ENCODE measurements at places on chromosomes 16 and 17.
A peak's percentile ranks its signal among the peaks of the same experiment; 100 is the strongest.

DNA sequence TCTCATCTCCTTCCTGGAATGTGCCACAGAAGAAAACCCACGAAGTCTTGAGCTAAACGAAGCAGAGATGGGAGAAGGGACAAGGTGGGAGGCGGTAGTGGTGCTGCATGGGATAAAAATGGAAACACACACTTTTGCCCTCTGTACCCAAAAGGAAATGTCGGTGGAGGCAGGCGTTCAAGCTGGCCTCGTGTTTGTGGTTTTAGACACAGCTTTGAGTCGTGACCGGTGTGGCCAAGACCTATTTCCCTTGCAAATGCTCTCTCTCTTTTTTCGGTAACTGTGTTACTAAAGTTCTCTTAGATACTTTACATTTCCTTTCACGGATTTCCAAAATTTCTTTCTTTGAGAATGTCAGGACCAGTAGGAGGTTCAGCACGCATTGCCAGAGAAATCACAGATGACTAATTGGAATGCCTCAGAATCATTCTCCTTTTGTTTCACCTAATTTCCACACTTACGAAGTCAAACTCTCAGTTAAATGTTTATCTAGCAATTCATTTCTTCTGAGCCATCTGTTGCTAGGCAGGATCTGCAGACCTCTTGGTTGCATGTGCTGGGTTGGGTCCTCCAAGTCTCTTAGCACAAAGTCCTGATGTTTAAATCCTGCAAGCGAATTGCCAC, 412.3 kb downstream of the MAF start:
- DNase-seq = no peak

- DNase-seq = peak; percentile 97
Observed at GRCh38 chr16:74936902-74937560, 47.9 kb downstream of the WDR59 start.

GRCh38 chr17:76078860-76079534, at the start of gene ZACN:
Gene ZACN, plus strand, starts transcription at chr17:76079182. Its CDS starts 83 bp downstream, at chr17:76079265.
- DNase-seq = no peak

DNA sequence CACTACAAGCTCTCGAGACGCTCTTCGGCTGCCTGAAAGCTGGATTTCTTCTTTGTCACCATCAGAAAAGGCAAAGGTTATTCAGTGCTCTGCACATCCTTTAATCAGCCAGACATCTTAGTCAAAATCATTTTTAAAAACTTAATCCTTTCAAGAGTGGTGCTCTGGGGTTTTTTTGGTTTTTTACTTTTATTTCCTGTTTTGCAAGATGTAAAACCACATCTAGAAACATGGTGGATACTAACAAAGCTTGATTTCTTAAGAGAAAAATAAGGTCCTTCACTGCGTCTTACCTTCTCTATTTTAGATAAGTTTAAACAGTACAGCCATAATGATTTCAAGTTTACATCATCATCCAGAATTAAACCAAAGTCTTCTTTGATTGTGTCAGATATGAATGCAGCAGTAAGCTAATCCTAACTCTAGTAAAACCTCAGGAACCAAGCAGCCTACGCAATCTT, 6.3 kb downstream of the ANKRD11 start:
- no peak for DNase-seq

GRCh38 chr16:8373676-8374431, 216.5 kb downstream of the TMEM114 start:
- DNase-seq = no peak

GRCh38 chr17:68572138-68572842, 28.9 kb downstream of the FAM20A start:
- DNase-seq = no peak
